Substantia nigra (tissue), 51 donors: ENCODE measurements at places on chromosomes 4 and X.

GRCh38 chrX:30060718-30061117 lies 154.6 kb upstream of the MAGEB2 start:
- no peak for DNase-seq

DNA sequence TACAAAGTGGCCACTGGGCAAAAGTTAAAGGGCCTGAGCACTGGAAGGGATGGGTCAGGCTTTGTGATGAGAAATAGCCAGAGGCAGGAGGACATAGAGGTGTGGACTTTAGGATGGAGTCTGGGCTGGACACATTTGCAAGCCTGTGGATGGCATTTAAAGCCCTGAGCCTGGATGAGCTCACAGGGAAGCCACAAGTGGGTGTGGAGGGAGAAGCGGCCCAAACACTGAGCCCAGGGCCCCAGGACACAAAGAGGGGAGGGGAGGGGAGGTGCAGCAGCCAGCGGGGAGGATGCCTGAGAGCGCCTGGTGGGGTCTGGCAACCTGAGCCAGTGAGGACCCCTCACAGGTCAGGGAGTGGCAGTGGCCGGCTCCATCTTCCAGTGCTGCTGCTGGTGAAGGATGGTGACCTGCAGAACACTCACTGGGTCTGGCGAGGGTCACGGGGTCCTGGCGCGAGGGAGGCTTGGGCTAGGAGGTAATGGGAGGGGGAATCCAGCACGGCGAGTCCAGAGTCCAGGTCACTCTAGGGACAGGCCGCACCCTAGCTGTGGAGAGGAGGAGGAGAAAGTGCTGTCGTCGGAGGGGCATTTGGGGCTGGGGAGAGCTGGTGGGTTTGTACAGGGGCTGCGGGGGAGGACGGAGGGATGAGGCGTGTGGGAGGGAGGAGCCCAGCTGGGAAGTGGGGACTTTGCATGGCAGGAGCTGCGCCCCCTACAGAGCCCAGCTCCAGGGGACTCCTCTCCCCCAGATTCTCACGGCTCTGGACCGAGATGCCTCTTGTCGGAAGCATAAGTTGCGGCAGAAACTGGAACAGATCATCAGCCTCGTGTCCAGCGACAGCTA lies 7.0 kb downstream of the LAGE3 start:
- no peak for DNase-seq

GRCh38 chrX:3582451-3582850 lies 131.0 kb downstream of the PRKX start:
- DNase-seq: no peak

DNA sequence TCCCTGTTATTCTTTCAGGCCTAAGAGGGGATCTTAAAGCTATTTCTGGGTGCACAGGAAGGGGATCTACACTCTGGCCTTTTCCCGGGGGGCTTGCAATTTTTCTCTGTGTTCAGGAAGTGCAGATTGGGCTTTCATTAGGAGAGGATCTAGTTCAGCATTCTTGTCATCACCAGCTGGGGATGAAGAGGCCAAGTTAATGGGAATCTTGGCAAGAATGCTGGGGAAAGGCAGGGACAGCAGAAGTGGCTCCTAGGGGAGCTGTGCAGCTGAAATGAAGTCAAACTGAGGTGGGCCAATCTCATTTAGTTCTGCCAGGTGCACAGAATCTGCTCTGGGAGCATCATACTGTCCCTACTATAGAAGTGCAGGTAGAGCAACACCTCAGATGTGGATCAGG lies 40.9 kb upstream of the ESX1 start:
- no peak for DNase-seq

- DNase-seq: no peak
Observed at GRCh38 chr4:56082829-56083228, 134.1 kb downstream of the CEP135 start.

GRCh38 chr4:94653095-94653649 lies 104.6 kb upstream of the BMPR1B start:
- DNase-seq: no peak

DNA sequence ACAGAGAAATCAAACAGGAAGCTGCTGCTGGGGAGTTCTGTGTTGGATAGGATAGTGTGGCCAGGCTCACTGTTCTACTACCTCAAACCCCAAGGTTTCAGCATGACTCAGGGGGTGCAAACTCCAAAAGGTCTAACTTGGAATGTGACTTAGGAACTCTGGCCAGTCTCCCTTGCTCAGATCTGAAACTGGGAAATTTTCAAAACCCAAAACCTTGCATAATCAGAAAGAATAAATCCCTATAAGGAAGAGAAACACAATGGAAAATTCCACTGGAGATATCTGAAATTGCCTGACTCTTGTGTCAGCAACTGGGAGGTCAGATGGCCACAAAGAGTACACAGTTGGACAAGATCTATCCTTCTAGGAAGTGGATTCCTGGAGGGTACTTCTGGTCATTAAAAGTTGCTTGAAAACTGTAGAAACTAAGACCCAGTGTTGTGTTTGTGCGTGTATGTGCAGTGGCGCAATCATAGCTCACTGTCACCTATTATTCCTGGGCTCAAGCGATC lies 58.0 kb downstream of the PPEF2 start:
- DNase-seq: no peak

GRCh38 chrX:66015900-66016689 lies 23.8 kb downstream of the VSIG4 start:
- DNase-seq: no peak

- DNase-seq: no peak
Observed at GRCh38 chr4:117874216-117874615, 160.1 kb upstream of the NDST3 start.

- no peak for DNase-seq
Observed at GRCh38 chr4:86972997-86973396, 38.2 kb downstream of the AFF1 start.

GRCh38 chr4:100796332-100796731 lies 278.5 kb upstream of the EMCN start:
- DNase-seq: peak; percentile 13

DNA sequence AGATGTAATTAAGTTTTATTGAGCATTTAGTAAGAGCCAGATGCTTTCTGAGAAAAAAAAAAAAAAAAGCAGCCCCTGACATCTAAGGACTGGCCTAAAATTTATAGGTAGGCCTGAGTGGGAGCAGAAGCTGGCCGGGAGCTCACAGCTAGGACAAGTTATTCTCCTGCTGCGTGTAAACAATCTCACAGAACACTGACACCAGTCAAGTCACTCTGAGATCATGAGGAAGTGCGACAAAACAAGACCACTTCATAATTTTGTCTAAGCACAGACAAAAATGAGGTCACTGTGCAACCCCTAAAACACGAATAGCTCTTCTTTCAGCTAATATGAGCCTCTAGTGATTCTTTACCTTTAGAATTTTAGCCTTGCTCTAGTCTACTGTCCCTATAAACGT lies 15.3 kb upstream of the NSUN7 start:
- DNase-seq: no peak

DNA sequence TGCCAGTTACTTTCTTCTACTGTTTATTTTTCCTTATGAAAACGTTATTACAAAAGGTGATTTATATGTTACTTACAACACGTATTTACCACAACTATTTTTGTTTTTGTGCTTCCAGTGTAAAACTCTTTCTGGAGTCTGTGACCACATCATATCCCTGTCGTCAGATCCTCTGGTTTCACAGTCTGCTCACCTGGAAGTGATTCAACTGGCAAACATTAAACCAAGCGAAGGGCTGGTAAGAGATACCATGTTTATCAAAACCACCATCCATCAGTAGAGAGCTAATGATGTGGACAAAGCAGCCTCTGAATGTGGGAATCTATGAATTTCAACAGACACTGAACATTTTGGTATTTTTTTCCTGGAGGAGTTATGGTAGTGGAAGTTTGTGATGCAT lies 116.1 kb downstream of the CNKSR2 start:
- DNase-seq: no peak

GRCh38 chr4:139791681-139792080 lies 126.1 kb downstream of the MGST2 start:
- DNase-seq: no peak

DNA sequence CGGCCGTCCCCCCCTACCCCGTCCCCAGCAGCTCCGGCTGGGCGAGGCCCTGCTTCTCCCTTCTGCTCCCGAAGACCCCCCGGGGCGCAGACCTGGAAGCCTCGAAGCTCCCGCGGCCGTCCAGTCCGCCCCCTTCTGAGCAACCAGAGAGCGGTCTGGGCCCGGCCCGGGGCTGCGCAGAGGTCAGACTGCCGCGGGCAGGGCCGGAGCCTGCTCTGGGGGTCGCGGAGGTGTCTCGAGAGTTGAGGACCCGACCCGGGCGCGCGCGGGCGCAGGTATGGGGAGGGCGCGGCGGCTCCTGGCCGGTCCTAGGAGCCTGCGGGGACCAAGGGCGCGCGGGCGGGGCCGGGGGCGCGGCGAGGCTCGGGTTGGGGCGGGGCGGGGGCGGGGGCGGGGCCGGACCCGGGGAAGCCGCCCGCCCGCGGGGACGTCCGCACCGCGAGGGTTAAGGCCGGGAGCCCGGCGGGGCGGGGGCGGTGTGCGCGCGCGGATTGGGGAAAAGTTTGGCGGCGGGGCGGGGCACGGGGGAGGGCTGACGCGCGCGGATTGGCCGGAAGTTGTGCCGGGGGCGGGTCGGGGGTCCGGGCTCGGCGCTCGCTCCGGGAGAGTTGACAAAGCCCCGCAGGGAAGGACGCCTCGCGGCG lies at the start of gene FGFRL1:
Gene FGFRL1 (plus strand): TSS at position 605 of the 644 bp plus-strand sequence. CDS start 860 bp downstream, outside the sequence.
- no peak for DNase-seq

GRCh38 chr4:108702960-108703359 lies 52.6 kb downstream of the OSTC start:
- no peak for DNase-seq

DNA sequence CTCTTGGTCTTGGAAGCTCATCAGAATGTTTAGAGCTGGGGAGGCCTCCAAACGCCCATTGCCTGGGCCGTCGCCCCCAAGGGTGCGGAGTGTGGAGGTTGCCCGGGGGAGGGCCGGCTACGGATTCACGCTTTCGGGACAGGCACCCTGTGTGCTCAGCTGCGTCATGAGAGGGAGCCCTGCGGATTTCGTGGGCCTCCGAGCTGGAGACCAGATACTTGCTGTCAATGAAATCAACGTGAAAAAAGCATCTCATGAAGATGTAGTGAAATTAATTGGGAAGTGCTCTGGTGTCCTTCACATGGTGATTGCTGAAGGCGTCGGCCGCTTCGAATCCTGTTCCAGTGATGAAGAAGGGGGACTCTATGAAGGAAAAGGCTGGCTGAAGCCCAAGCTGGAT lies 23.3 kb downstream of the RGS12 start:
- no peak for DNase-seq

GRCh38 chr4:63090641-63091040 lies 1318.6 kb downstream of the TECRL start:
- DNase-seq: no peak
